DND-41 (cell line): ENCODE measurements at places on chromosomes 2 and 18.

DNA sequence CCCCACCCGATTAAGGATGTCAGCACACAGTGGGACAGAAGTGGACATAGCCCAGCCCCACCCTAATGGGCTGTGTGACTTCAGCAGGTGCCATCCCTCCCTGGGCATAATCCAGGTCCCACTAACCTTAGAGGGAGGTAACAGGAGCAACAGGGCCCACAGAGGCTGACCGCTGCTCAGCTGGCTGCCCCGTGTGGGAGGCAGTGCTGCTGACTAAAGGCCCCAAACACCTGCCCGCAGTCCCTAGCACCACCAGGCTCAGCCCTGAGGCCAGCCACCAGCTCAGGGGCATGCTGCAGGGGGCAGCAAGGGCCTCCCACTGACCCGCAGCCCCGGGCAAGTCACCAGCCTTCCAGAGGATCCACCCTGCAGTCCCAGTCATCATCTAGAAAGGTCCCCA, 14.6 kb downstream of the BIN1 start:
- no peak for DNase-seq

- DNase-seq, result peak; percentile 26
Observed at GRCh38 chr2:101251844-101252407, 760 bp upstream of the CNOT11 start.

- DNase-seq, result no peak
Observed at GRCh38 chr18:54871231-54871630, 43.0 kb downstream of the RAB27B start.

DNA sequence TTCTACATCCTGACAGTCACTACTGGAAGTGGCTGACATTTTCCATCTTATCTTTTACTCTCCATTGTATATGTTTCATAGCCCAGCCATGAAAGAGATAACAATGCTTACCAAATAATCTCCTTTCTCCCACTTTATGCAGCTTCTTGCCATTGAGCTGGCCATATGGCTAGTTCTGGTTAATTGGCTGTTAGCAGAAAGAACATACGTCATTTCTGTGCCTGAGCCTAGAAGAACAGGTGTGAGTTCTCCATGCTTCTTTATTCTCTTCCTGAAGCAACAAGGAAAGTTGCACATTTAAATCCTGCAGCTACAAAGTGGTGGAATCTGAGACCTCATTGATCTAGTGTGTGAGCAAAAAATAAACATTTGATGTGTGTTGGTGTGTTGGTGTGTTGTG, 82.0 kb upstream of the FSHR start:
- no peak for DNase-seq

GRCh38 chr18:58361212-58361611, 267.7 kb downstream of the ALPK2 start:
- DNase-seq, result no peak

DNA sequence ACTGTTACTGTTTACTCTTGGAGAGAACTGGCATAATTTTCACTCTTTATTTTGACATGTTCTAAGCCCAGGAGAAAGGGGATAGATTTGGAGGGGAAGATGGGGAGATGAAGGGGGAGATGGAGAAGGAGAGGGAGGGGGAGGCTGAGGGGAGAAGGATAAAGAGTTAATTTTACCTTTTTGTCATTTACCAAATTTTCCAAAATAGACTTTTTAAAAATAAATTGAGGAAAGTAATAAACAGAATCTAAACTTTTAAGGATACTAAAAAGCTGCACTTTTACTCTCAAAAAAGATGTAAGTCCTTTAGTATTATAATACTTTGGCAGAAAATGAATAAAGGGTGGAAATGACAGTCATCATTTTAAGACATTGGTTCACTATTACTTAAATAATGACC, 12.3 kb downstream of the MMADHC start:
- DNase-seq, result no peak
